ENCODE measurements at places on chromosomes 1 and 21.

- no peak for DNase-seq
Measured at GRCh38 chr21:44706706-44707581, 4.4 kb downstream of the TSPEAR start.

DNA sequence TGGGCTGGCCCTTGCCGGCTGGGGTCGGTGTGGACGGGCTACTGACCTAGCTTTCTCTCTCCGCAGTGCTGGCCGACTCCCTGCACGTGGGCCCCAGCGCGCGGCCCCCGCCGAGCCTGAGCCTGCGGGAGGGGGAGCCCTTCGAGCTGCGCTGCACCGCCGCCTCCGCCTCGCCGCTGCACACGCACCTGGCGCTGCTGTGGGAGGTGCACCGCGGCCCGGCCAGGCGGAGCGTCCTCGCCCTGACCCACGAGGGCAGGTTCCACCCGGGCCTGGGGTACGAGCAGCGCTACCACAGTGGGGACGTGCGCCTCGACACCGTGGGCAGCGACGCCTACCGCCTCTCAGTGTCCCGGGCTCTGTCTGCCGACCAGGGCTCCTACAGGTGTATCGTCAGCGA, 34.9 kb downstream of the PTGFRN start:
- DNase-seq, result no peak

- peak; percentile 70 for DNase-seq
Measured at GRCh38 chr1:208298593-208299269, 54.5 kb upstream of the PLXNA2 start.

DNA sequence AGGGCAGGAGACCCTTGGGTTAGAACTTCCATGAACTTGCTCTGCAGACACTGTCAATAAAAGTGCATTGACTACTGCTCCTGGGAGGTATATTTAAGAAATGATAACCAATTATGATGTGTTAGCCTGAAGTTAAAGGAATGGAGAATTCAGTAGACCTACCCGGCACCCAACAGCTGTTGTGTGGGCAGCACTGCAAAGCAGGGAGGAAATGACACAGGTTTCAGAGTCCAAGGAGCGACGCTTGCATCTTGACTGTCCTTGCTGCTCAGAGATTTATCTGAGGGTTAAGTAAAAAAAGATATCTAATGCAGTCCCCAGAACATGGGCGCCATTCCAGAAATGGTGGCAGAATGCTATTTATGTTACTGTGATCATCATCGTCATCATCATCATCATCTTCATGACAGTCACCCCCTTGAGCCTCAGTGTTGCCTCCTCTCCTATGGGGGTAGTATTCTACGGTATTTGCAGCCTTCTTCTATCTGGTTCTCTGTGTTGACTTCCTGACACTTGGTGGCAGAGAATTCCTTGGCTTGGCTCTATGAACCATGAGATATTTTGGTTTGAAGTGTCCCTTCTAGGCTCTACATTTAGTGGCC, 225.9 kb downstream of the KAZN start:
- DNase-seq, result no peak

- DNase-seq, result no peak
Measured at GRCh38 chr1:15997076-15997585, 6.9 kb upstream of the SRARP start.

Data from DMS79 (cell line).